Activated gamma-delta T cell treated with Interleukin-2 at 50 U/mL for 16 hours (primary cell): ENCODE measurements at places on chromosomes 12 and 14.

DNA sequence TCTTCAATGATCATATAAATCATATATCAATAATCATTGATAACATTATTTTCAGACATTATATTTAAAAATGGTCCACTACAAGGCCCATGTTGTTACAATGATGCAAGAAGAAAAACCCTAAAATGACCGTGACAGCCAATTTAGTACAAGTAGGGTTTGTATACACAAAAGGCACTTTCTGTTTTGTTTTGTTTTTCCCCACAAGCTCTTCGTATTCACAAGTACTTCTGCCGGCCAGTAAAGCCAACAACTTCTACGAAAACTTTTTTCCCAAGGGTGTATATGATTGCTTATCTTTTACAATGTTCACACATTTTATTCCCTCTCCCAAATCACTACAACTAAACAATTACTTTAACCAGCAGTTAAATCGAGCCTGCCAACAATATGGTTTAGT lies 9.6 kb downstream of the PTPRB start:
- no peak for DNase-seq

GRCh38 chr12:105445649-105446048 lies 115.2 kb downstream of the C12orf75 start:
- no peak for DNase-seq

DNA sequence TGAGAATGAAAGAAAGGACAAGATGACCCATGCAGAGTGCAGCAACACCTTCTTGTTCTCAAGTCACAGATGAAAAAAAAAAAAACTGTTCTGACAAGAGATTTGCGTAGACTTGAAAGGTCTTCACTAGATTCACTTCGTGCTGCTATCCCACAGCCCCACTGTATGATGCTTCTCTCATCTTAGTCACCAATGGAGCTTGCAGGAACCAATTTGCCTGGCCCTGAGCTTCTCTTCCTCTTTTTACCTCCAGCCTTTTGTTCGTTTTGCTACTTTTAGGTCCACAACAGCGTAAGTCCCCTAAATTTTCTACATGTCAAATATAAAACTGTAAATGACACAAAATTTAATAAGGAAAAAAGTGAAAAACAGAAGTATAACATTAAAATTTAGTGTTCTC lies 107.9 kb upstream of the NAP1L1 start:
- no peak for DNase-seq

DNA sequence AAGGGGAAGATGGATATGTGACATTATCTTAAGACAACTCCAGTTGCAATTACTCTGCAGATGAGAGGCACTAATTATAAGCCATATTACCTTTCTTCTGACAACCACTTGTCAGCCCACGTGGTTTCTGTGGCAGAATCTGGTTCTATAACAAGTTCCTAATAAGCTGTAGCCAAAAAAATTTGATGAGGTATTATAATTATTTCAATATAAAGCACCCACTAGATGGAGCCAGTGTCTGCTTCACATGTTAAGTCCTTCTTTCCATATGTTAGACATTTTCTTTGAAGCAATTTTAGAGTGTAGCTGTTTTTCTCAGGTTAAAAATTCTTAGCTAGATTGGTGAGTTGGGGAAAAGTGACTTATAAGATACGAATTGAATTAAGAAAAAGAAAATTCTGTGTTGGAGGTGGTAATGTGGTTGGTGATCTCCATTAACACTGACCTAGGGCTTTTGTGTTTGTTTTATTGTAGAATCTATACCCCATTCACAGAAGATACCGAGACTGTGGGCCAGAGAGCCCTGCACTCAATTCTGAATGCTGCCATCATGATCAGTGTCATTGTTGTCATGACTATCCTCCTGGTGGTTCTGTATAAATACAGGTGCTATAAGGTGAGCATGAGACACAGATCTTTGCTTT lies 36.9 kb downstream of the PSEN1 start:
- no peak for DNase-seq

- no peak for DNase-seq
Measured at GRCh38 chr14:97058074-97058467, 260.9 kb downstream of the VRK1 start.

GRCh38 chr14:74402401-74403251 lies 23.4 kb downstream of the SYNDIG1L start:
- no peak for DNase-seq

- DNase-seq: no peak
Measured at GRCh38 chr14:33349871-33350270, 411.2 kb downstream of the NPAS3 start.

DNA sequence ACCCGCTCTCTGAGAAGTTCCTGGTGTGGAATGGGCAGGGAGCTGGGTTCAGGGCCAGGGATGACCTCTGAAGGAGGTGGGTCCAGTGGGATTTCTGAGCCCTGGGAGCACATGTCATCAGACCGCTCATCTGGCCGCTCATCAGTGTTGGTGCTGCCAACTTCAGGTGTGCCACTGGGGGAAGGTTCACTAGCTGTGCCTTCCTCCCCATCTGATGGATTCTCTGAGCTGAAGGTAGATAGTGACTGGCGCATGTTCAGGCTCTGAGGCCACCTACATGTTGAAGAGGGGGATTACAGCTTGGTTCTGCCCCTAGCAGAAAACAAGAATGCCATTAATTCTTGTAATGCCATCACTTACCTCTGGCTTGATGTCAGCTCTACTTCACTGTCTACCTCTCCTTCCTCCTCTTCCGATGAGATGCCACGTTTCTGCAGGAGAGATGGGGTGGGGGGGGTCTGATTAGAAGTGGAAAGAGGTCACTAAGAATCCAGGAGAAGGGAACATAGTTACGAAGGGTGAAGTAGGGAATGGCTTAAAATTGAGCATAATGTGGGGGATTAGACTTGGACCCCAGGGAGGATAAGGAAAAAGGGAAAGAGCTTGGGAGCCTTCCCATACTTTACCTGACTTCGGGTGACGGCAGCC lies 17.2 kb downstream of the MAP3K12 start:
- no peak for DNase-seq

DNA sequence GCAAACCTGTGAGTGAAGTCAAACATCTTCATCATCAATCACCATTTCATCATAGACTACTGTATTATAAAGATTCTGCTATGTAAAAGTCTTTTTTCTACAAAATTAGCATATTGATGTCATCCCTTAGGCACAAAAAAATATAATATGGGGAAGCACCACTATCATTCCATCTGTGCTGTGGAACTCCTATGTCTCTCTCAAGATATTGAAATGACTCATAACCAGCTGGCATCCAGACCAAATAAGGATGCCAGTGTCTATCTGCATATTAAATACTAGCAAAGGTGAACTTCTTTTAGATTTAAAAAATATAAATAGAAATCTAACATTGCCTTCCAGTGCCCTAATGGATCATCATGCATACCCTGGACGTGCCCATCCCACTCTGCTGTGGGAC lies 17.9 kb upstream of the DCAF5 start:
- DNase-seq: no peak

DNA sequence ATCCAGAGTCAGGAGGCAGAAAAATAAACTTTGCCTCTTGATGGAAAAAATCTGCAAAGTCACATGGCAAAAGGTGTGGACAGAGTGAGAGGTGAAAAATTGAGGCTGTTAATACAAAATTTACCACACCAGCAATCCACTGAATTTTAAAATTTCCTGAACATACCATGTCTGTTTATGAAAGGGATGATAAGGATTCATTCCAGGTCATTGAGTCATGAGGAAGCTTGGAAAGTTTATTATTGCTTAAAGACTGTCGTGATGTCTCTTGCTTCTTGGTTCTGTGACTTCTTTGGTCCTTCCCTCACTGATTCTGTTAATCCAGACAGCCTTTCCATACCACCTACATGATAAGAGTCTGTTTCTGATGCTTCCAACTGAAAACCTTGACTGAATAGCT lies 73.2 kb downstream of the TTC6 start:
- DNase-seq: no peak

DNA sequence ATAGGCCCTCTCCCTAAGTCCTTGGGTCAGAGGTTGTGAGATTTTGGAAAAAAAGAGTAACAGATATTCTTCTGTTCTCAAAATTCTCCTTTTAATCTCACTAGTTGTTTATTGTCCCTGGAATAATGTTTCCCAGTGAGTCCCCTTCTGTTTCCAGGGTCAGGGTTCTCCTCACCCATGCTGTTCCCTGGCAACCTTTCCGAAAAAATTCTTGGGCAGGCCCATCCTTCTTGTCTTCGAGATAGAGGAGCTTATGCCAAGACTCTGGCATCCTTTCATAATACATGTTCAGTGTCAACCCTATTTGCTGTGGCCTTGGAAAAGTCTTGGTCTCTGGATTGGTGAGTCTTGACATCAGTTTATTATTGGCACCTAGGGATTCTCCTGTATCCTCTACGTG lies 212.4 kb upstream of the FAR2 start:
- no peak for DNase-seq

GRCh38 chr12:68538726-68539614 lies 71.7 kb upstream of the RAP1B start:
- DNase-seq: peak; percentile 51

DNA sequence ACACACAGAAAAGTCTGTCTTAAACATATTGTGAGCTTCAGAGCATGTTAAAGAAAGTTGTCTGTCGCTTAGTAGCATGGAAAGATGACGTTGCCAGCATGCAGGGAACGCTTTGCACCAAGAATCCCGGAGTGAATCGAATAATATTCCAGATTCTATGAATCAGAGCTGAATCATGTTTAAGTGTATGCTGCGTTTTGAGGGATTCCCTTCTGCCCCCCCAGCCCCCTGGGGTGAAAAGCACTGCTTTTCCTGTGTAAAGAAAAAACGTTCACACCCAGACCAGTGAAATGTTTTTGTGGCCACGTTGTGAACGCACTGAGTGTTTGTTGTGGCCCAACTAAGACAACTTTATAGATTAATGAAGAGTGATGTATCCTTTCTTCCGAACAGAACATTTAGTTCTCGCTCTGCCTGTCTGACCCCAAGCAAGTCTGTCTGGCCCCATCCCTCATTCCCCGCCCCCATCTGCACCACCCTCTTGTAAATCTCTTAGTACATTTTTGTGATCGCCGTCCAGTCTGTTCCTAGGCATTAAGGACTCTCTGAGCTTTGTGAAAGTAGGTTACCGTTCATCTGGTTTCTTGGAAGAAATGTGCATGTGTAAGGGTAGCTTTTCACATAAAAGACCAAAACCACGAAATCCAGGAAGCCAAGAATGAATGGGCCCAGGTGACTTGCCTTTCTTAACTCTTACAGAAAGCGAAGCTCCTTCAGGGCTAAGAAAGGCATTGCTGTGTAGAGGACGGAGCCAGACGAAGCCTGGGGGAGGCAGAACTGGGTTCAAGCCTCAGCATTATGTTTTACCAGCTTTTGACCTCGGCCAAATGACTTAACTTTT lies 103.0 kb downstream of the SAMD4A start:
- DNase-seq: peak; percentile 36

DNA sequence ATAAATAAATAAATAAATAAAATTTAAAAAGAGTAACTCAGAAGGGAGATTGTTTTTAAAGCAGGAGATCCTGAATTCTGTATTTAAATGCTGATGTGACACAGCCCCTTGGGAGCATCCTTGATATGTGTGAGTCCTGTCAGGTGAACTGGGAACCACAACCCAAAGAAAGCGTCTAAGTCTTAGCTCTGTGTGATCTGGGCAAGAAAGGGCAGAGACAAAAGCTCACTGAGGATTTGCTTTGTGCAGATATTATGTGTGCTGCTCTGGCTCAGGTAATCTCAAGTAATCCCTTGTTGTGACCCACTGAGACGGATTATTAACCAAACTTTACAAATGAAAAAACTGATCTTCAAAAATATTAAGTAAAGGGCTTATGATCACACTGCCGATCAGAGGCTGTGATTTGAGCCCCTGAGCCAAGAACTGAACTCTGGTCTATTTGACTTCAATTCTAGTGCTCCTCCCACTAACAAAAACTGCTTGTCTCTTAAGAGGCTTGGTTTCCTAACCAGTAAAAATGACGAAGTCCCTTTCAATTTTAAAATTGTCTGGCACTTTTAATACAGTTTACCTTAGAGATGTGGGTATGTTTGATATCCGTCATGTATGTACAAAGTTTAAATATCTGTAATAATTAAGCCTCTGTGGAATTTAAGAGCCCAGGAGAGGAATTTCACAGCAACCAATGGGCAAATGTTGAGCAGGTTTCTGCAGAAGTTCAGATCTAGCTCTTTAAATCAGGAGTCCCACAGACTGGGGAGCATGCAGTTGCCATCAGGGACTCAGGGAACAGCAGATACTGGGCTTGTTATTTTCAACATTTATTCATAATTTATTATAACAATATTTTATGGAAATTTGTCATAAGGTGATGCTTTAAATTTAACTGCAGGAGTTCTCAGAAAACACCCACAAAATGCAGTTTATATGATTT lies 46.1 kb downstream of the CPM start:
- no peak for DNase-seq

GRCh38 chr12:14664434-14665023 lies 31.9 kb downstream of the GUCY2C start:
- DNase-seq: peak; percentile 9

DNA sequence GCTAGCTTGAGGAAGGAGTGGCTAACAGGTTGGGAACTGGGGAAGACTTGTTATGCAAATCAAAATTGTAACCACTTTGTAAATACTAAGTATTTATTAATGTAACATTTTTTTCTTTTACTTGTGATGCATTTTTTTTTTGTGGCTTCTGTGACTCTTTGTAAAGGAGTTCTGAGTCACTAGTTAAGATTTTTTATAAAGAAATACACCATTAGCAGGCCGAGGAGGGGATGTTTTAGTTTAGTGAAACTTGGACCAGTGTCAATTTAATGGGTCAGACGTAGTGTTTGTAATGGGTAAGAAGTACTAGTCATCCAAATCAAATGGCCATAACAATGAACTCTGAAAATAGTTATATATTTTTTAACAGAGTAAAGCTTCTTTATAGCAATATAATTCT lies 43.1 kb downstream of the AKAP6 start:
- no peak for DNase-seq

GRCh38 chr14:74492776-74493342 lies at the start of gene NPC2:
NPC2 (minus strand) TSS chr14:74493305; CDS start chr14:74493274, 31 bp downstream.
- no peak for DNase-seq

GRCh38 chr12:120225852-120226640 lies 25.1 kb upstream of the RPLP0 start:
- DNase-seq: no peak

GRCh38 chr14:48973151-48973550 lies 613.0 kb downstream of the RPS29 start:
- DNase-seq: no peak

GRCh38 chr12:75205558-75205957 lies 4.1 kb downstream of the KCNC2 start:
- DNase-seq: no peak

GRCh38 chr14:55125403-55125802 lies 3.6 kb upstream of the LGALS3 start:
- DNase-seq: no peak

DNA sequence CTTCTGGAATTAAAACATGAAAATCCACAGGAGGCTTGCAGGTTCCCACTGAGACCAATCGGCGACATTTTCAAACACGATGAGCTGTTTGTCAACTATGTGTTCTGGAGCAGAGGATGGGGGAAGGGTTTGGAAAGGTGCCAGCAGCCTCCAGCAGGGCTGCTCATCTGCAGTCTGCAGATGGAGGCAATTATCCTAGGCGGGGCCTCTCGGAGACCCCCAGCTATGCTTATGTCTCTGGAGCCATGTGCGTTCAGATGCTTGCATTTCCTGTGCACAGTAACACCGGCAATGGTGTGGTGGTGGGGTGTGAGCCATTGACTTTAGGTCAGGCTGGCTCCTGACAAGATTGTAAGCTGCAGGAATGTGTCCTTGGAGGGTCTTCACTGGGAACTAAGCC lies 51.7 kb downstream of the RPH3A start:
- DNase-seq: no peak
